MCF 10A (cell line): ENCODE measurements at places on chromosomes 2 and 18.

DNA sequence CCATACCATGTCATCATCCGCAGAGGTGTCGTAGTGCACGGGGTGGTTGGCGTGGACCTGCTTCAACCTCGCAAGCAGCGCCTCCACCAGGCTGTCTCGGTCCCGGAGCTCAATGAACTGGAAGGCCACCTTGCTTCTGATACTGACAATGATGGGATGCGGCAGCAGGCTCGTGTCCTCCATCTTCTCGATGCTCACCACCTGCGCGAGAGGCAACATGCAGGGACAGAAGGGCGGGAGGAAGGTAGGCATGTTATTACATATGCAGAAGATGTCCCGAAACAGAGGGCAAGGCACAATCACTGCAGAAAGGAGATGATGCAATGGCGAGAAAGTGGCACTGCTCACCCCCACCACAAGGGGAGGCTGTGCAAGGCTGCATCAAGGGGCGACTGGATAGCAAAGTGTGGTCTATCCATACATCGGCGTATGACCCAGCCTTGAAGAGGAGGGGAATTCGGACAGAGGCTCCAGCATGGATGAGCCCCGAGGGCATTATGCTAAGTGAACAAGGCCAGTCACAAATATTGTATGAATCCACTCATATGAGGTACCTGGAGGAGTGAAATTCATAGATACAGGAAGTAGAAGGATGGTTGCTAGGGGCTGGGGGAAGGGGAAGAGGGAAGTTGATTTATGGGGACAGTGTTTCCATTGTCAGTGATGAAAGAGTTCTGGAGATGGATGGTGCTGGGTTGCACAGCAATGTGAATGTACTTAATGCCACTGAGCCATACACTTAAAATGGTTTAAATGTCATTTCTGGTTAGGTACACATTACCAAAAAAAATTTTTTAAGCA is 36.6 kb downstream of the RPL31 start:
- no peak overlapping the region for H3K4me3 ChIP-seq
- peaks cover 5% of the 10 kb centered on the region for H3K4me1 ChIP-seq
- H3K36me3 ChIP-seq: peaks cover 93% of the 10 kb centered on the region
- H3K27me3 ChIP-seq: no peaks in the 10 kb centered on the region

DNA sequence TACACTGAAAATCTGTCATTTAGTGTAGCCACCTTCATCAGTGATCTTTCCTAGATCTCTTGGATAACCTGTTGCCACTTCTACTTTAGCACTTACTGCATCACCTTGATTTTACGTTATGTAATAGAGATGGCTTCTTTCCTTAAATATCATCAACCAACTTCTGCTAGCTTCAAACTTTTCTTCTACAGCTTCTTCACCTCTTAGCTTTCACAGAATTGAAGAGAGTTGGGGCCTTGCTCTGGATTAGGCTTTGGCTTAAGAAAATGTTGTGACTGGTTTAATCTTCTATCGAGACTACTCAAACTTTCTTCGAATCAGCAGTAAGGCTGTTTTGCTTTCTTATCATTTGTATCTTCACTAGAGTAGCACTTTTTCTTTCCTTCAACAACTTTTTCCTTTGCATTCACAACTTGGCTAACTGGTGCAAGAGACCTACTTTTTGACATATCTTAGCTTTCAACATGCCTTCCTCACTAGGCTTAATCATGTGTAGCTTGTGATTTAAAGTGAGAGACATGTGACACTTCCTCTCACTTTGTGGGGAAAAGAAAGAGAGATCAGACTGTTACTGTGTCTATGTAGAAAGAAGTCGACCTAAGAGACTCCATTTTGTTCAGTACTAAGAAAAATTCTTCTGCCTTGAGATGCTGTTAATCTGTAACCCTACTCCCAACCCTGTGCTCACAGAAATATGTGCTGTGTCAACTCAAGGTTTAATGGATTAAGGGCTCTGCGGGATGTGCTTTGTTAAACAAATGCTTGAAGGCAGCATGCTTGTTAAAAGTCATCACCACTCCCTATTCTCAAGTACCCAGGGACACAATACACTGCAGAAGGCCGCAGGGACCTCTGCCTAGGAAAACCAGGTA is 99.6 kb downstream of the ATL2 start:
- H3K27me3 ChIP-seq: no peaks in the 10 kb centered on the region
- no peak for DNase-seq

DNA sequence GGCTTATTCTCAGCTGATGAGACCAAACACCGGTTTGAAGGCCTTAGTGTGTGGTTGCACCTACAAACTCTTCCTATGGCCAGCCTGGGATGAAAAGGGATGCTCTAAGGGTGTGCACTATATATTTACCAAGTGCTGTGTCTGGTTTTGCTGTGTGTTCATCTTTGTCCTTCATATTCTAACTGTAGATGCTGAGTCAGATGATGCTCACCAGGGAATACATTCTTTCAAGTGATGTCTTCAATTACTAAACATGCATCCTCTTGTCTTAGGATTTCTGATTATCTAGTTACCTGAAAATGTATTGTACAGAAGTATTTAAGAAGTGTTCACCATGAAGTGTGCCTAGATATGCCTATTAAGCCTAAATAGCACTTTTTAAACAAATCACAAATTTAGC is 1111.6 kb upstream of the ZEB2 start:
- no peak for DNase-seq
- H3K4me3 ChIP-seq: no peak overlapping the region
- no peaks in the 10 kb centered on the region for H3K4me1 ChIP-seq
- no peaks in the 10 kb centered on the region for H3K36me3 ChIP-seq

DNA sequence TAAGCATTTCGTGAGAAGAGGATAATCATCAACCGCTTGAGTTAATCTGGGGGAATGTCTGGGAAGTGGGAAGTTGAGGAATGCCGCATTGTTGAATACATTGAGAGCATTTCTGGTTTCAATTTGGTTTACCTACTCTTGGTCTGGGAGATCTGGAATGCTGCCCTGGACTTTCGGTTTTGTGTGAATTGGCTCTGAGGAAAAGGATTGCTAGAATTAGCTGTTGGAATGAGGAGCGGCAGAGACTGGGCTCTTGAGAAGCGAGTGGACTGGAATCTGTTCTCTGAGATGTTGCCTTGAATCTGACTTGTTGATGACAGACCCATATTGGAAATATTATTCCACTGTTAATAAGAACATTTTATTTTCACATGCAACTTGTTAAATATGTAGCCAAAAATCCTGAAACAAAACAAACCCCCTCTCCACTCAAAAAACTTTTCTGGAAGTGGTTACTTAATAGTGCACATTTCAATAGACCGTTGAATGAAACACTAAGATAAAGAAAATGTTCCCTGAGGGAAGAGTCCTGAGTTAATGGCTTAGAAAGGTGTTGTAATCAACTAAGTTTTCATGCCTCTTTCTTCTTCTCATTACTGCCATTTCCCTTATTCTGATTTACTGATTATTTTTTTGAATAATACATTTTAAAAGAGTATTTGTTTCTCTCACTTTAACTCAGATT is 50.8 kb downstream of the PTPRM start:
- peaks cover 6% of the 10 kb centered on the region for H3K36me3 ChIP-seq
- H3K27me3 ChIP-seq: no peaks in the 10 kb centered on the region
- peak; percentile 65 for DNase-seq
- peaks cover 33% of the 10 kb centered on the region for H3K4me1 ChIP-seq

GRCh38 chr2:3314626-3315025 is 63.0 kb downstream of the EIPR1 start:
- H3K27ac ChIP-seq: no peak overlapping the region
- DNase-seq: no peak
- H3K27me3 ChIP-seq: no peaks in the 10 kb centered on the region
- no peak overlapping the region for H3K4me3 ChIP-seq
- peaks cover 11% of the 10 kb centered on the region for H3K36me3 ChIP-seq

DNA sequence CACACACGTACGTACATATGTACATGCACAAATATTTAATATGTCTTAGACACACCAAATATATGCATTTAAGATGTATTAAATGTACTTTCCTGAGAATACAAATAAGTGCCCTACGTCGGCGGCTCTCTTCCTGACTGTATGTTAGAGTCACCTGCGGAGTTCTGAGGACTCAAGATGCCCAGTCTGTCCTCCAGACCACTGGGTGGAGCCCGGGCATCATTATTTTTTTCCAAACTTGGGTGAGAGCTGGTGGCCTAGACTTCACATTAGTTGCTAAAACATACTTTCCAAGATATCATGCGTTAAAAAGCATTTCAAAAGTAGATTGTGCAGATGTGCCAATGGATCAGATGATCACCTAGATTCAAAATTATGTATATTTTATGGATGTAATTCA is 2.9 kb downstream of the IL18R1 start:
- peaks cover 4% of the 10 kb centered on the region for H3K36me3 ChIP-seq
- H3K4me3 ChIP-seq: no peak overlapping the region
- no peak overlapping the region for H3K27ac ChIP-seq
- no peaks in the 10 kb centered on the region for H3K27me3 ChIP-seq
- no peak for DNase-seq

DNA sequence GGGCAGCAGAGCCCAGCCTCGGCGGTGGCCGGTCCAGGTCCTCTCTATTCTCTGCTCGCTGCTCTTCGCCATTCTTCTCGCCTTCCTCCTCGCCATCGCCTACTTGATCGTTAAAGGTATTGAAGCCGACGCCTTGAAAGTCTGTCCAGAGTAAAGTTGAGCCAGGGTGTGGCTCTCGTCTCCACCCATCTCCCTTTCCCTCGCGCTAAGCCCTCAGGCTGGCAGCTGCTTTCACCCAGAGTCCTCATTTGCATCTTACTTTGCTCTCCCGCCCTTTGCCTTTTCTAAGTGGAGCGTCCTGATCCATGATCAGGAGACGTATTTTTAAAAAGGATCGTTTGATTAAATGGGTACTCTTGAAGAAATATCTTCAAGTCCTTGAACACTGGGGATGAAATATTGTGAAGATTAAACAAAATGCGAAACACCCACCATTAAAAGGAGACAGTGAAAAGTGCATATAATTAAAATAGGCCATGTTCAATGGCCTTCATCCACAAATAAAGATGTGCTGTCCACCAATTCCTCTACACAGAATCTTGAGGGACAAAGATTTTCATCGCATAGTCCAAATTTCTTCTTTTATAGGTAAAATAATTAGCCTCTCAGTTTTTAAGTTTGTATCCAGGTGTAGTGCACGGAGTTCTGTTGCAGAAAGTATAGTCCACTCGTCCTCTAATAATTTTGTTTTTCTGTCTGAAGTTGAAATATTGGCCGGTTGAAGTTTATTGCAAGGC is 657 bp downstream of the ARL6IP6 start:
- H3K27me3 ChIP-seq: no peaks in the 10 kb centered on the region
- H3K4me1 ChIP-seq: peaks cover 10% of the 10 kb centered on the region
- peak; percentile 88 for DNase-seq
